ENCODE measurements at places on chromosomes 3 and 15. TPM values are rescaled to one million over a fixed set of nuclear protein-coding genes. Genes with fewer than 3 reads are reported as not detected.

The CNTN3 gene
- not detected for total RNA-seq

The RTP1 gene
- total RNA-seq: not detected

The ADAMTS9 gene
- 0.18 TPM for total RNA-seq

The CTXN2 gene
- not detected for total RNA-seq

The NPRL2 gene
- 25.4 TPM for total RNA-seq

The ADAMTS17 gene
- 0.09 TPM for total RNA-seq

The GOLGA8B gene
- 79.5 TPM for total RNA-seq

The GTF2A2 gene
- total RNA-seq: 220 TPM

The CDHR4 gene
- not detected for total RNA-seq

GRCh38 chr15:66608159-66608558 lies 42.4 kb upstream of the LCTL start:
- no peak for DNase-seq

GRCh38 chr15:25832158-25832557 lies 31.0 kb downstream of the ATP10A start:
- no peak for DNase-seq

DNA sequence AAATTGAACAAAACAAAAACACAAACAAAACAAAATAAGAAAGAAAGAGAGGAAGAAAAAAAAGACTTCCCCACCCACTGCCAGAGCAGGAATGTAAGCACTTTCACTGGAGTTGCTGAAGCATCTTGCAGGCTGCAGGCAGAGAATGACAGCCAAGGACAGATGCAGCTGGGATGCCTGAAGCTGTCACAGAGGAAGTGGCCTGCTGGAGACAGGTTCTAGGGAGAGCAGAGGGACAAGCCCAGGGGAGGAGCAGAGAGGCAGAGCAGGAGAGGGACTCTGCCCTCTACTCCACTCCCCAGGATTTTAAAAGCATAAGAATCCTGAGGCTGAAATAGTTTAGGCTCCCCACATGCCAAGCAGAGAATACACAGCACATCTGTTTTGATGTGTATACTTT lies 326.2 kb downstream of the TUSC7 start:
- DNase-seq: no peak

- DNase-seq: no peak
These were observed 230 bp downstream of the SHF start for GRCh38 chr15:45187578-45187893.

DNA sequence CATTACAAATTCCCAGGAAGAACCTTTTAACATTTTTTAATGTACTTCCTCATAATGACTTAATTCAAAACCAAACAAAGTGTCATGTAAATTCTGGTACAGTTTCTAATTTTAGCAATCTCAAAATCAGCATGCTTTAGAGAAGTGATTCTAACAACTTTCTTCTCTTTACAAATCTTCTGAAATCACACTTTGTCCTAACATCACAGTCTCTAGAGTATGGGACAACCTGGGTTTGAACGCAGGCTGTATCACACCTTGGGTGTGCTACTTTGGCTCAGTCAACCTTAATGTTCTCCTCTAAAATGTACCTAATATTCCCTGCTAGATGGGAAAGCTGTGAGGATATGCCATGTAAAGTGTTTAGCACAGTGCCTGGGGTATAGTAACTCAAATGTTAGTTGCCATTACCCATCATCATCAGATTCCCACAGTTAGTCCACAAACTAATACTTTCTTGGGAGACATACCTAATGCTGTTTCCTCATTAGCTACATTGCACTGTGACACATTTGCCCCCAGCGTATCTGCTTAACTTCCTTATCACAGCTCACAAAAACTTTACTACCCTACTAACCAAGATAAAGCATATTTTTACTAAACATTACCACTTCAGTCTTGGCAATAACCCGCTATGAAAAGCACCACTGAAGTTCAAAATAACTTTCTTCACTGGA lies 3.1 kb downstream of the TSPAN3 start:
- DNase-seq: no peak

GRCh38 chr15:61112231-61112630 lies 116.9 kb downstream of the RORA start:
- DNase-seq: no peak

- peak; percentile 82 for DNase-seq
These were observed 3.7 kb upstream of the MYL3 start for GRCh38 chr3:46866720-46867549.

GRCh38 chr3:135918600-135918999 lies 46.9 kb upstream of the PPP2R3A start:
- DNase-seq: no peak

DNA sequence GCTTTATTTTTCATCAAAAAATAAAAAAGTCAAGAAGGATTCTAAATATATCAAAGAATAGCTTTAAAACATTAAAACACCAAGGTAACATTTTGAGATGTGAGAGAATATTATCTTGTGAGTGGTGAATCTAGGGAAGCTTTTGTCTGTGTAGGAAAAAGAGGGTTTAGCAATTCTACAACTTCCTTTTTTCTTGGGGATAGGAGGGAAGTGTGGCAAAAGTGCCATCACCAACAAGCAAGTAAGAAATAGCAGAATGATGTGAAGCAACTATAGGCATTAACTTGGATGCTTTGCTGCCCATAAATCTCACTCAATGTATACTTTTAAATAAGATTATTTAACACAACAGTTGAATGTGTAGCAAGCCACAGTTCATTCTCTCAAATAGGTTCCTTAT lies 57.8 kb upstream of the SUCLG2 start:
- DNase-seq: no peak

GRCh38 chr3:128502712-128503111 lies 9.7 kb upstream of the GATA2 start:
- no peak for DNase-seq

DNA sequence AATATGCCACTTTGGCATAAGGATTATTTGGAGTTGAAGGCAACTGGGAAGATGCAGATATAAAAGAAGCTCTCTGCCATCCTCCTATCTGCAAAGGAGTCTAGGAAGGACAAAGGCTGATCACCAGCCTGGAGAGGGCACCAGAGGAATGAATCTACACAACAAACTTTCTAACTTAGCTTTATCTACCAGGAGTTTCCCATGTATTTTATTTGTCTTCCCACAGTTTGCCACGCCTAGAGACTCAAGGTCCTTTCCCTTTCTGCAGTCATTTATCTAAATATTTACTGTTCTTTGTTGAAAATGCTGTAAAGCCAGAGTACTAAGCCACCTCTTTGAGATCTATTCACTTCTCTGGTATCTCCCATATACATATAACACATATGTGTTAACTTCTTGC lies 32.2 kb downstream of the GPR176 start:
- DNase-seq: no peak

GRCh38 chr3:50089609-50089945 lies 858 bp downstream of the RBM5 start:
- DNase-seq: no peak

- DNase-seq: no peak
These were observed 301.0 kb upstream of the ICE2 start for GRCh38 chr15:60779718-60780503.

GRCh38 chr3:154778057-154778456 lies 302.1 kb upstream of the MME start:
- DNase-seq: no peak

GRCh38 chr3:188884299-188885043 lies 287.3 kb upstream of the TPRG1 start:
- no peak for DNase-seq

DNA sequence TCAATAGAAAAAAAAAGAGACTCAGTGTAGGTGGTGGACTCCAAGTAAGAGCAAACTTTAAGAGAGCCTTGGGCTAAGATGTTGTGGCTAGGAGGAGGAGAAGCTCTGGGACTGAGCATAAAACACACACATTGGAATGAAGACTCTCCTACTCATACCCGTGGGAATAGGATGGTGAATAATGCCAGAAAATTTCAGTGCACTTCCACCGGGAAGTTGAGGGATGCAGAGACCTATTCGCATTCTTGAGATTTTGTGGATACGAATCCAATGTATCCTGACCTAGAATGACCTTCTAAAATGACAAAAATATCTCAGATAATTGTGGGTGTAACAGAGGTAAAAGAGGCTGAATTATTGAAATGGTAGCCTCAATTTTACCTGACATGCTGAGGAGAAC lies 388.7 kb upstream of the SGO1 start:
- DNase-seq: no peak

GRCh38 chr3:107426223-107426622 lies 49.0 kb downstream of the CCDC54 start:
- no peak for DNase-seq

DNA sequence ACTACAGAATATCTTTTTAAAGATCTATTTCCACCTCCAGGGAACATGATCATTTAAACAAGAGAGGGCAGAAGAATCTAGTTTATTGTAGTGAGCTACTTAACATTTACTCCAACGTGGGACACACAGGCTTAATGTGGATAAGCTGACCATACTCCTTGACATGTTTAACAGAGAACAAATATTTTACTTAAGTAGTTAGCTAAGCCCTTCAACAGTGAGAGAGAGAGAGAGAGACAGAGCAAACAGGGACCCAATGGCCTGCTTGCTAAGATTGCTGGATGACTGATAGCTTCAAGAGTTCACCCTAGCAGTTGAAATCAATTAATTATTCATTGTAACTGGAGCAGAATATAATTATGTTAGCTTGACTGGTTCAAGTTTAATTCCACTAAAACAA lies 158.6 kb downstream of the ADAM10 start:
- no peak for DNase-seq

DNA sequence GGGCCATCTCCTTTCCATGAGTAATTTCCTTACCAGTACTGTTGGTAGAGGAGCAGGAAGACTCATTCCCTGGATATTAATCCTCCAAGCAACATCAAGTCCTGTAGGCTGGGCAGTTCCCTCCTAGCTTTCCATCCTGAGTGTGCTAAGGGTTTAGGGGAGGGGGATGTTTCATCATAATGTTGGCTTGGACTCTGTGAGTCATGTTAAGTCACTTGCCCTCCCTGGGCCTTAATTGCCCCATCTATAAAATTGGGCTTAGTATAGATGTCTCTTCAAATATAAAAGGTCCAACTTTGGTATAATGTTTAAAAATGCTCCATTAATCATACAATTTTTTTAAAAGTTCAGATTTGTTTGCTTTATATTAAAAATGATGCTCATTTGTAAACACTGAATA lies 52.7 kb downstream of the TLE3 start:
- no peak for DNase-seq

DNA sequence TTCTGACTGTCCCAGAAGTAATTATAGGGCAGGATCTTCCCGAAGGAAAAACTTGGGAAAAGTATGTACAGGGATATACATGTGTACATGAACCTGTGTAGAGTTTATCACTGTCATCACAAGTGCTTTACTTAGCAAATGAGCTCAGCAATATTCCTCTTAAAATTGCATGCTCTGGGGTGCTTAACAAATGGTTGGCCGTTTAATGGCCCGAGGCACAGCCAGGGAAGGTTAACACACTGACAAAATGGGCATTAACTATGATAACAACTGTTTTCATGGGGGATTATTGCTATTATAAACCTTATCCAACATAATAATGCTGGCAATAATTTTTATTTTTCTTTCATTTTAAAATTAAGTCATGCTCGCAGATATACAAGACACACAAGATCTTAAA lies 459.3 kb downstream of the TUSC7 start:
- no peak for DNase-seq

DNA sequence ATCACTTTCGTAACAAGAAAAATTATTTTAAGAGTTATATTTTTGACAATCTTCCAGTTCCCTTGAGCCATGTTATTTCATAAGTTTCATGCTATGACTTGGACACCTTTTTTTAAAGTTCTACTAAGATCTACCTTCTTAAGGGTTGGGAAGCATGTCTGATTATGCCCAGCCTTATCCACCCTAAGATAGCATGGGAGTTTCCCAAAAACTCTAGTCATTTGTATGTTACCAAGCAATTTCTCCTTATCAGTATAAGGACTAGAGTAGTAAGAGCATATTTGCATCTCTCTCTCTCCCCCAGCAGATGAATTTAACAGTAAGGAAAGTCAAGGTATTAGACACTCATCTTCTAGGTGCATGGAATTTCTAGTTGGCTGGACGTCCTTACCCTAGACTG lies 85.1 kb upstream of the NTRK3 start:
- no peak for DNase-seq

GRCh38 chr3:116188231-116188785 lies 257.0 kb downstream of the LSAMP start:
- no peak for DNase-seq

GRCh38 chr3:32308378-32308777 lies 69.9 kb downstream of the CMTM8 start:
- DNase-seq: no peak

DNA sequence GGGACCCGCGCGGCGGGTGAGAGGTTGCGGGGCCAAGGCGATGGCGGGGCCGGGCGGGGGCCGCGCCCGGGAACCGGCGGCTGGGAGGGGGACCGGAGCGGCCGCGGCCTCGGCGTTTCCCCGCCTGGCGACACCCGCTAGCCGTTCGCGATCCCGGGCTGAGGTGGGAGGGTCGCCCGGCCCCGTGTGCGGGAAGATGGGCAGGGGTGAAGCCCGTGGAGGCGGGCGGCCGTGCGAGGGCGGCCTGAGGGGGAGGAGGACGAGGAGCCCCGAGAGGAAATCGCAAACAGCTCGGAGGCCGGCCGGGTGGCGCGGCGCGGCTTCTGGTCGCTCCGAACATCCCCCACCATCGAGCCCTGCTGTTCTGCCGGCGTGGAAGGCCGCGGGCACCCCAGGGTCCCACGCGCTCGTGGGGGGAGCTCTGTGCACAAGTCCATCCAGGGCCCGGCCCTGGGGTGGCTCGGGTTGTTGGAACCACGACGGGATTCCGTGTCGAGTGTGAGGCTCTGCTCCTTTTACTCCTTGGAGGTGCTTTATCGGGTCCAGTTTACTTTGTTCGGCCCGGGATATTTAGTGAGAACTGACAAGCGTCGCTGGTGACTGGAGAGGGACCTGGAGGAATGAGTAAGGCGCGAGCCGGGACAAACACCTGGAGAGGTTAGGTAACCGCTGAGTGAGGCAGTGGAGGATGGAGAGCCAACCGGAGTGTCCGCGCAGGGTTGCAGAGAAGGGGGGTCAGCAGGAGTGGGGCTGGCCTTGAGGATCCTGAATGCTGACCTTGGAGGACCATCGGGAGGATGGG lies 728 bp downstream of the CRTC3 start:
- DNase-seq: peak; percentile 45

DNA sequence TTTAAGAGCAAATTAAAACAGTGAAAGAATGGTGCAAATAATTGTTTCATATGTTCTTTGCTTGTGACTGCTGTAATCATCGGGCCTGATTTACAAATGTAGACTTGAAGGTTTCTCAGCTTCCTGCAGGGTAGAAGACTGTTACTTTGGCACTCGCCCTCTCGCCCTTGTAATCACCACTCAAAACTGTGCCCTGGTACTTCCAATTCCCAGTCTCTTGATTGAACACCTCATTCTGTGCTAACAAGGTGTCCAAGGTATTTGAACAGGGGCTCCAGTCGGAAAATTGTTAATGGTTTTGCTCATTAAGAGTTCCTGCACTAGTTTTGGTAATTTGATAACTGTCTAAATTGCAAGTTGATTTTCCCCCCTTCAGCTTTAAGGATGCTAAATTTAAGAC lies 209.5 kb downstream of the ZIC1 start:
- DNase-seq: no peak

- DNase-seq: no peak
These were observed 314.1 kb upstream of the TRIM42 start for GRCh38 chr3:140363801-140364200.
